Ascending aorta (tissue), 2 donors: ENCODE measurements at places on chromosomes 2 and 18.

DNA sequence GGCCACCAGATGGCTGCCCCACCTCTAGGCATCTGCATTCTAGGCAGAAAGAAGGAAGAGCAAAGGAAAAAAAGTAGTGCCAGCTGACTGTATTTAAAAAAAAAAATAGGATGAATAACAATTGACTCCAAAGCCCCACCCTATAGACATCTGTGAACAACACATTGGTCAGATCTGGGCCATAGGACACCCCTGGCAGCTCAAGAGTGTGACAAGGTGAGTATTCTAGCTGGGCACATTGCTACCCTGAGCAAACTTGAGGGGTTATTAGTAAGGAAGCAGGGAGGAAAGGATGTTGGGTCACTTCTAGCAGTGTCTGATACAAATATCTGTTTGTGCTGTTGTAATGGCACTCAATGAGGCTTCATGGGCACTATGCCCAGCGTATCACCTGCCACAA, 58.6 kb upstream of the NPAS2 start:
- H3K27me3 ChIP-seq, result no peaks in the 10 kb centered on the region
- no peak for DNase-seq
- no peaks in the 10 kb centered on the region for H3K36me3 ChIP-seq
- no peak overlapping the region for H3K27ac ChIP-seq

- no peak for DNase-seq
- no peaks in the 10 kb centered on the region for H3K36me3 ChIP-seq
- no peak overlapping the region for H3K27ac ChIP-seq
- no peak overlapping the region for H3K4me3 ChIP-seq
- no peaks in the 10 kb centered on the region for H3K27me3 ChIP-seq
- no peaks in the 10 kb centered on the region for H3K4me1 ChIP-seq
These were observed 55.4 kb upstream of the MAP2 start for GRCh38 chr2:209368406-209368805.

- no peaks in the 10 kb centered on the region for H3K4me1 ChIP-seq
- H3K36me3 ChIP-seq, result no peaks in the 10 kb centered on the region
- no peak for DNase-seq
- no peaks in the 10 kb centered on the region for H3K27me3 ChIP-seq
- H3K4me3 ChIP-seq, result no peak overlapping the region
These were observed 127.9 kb downstream of the EVA1A start for GRCh38 chr2:75432761-75433361.

DNA sequence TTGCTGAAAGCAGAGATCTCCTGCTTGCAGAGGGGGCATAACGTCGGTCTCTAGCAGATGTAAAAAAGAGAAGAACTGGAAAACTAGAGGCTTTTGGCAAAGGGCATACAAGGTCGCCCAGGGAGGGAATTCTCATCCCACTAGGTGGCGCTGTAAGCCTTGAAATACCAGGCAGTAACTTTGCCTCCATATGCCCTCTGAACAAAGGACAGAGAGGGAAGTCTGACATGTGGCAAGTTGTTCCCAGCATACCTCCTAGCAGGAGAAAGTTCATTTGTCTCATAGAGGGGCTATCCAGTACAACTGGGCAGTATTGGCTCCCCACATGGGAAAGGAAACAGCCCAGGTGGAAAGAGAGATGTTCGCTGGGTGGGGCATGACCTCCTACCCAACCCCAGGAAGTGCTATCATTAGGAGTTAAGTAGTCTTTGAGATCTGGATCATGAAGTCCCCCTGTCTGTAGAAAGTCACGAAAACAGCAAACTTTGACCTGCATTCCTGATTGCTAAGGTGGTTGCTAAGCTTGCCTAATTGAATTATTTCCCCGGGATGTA, 39.9 kb downstream of the STK17B start:
- H3K4me1 ChIP-seq, result no peaks in the 10 kb centered on the region
- H3K27ac ChIP-seq, result no peak overlapping the region

- H3K4me3 ChIP-seq, result no peak overlapping the region
- no peaks in the 10 kb centered on the region for H3K36me3 ChIP-seq
- no peak for DNase-seq
- no peaks in the 10 kb centered on the region for H3K27me3 ChIP-seq
These were observed 43.0 kb downstream of the CNGA3 start for GRCh38 chr2:98389251-98389605.

GRCh38 chr2:102301867-102302362, 9.4 kb upstream of the IL1RL1 start:
- H3K4me1 ChIP-seq, result no peaks in the 10 kb centered on the region
- no peaks in the 10 kb centered on the region for H3K36me3 ChIP-seq
- peaks cover 4% of the 10 kb centered on the region for H3K27me3 ChIP-seq
- no peak for DNase-seq
- H3K4me3 ChIP-seq, result no peak overlapping the region

DNA sequence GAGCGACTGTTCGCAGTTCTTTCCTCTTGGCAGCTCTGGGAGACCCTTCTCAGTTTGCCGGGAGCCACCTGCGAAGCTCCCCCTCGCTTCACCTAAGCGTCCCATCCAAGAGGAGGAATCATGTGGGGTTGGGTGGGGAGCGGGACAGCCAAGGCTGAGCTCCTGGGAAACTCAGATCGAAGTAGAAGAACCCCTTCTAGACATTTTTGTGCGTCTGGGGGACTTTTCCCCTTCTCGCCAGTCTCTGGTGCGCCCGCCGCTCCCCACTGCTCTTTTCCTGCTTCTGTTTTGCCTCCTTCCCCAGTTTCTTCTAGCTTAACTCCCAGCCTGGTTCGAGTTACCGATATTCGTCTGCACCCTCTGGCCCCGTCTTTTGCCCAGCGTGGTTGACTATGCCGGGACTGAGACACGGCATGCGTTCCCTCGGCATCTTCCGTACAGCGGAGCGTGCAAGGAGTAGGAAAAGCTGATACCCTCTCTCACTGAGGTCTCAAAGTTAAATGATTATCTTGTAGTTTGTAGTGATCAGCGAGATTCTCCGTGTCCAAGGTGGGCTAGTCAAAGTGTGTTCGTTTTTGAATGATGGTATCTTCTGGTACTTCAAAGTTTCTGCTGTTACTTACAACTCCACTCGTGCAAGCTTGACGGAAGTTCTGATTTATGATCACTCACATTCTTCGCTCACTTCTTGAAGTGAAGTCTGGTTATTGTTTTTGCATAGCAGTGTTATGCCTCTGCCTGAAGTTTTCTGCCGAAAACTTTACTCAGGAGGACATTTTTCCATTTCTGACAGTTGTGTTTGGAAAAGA, 664 bp downstream of the CAMKMT start:
- no peaks in the 10 kb centered on the region for H3K27me3 ChIP-seq
- peaks cover 4% of the 10 kb centered on the region for H3K4me1 ChIP-seq

DNA sequence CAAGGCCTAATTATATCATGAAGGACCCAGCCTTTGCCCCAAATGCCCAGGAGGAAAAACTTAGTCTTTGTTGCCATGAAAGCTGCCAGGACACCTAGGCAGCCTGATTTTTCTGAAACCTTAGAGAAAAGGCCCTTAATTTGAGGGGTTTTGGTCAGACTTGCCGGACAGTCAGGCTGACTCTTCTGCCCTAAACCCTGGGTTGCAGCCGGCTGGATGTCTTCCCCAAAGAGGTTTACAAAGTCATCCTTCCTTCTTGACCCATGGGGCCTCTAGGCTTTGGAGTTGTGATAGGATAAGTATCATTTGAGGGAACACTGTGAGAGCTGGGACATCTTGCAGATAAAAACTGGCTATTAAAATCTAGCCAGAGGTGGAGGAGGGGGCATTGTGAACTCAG, 2.4 kb upstream of the HOXD1 start:
- H3K4me3 ChIP-seq, result no peak overlapping the region
- H3K27me3 ChIP-seq, result peaks cover 6% of the 10 kb centered on the region
- H3K4me1 ChIP-seq, result peaks cover 12% of the 10 kb centered on the region
